ENCODE measurements at places on chromosomes 6 and 20.

DNA sequence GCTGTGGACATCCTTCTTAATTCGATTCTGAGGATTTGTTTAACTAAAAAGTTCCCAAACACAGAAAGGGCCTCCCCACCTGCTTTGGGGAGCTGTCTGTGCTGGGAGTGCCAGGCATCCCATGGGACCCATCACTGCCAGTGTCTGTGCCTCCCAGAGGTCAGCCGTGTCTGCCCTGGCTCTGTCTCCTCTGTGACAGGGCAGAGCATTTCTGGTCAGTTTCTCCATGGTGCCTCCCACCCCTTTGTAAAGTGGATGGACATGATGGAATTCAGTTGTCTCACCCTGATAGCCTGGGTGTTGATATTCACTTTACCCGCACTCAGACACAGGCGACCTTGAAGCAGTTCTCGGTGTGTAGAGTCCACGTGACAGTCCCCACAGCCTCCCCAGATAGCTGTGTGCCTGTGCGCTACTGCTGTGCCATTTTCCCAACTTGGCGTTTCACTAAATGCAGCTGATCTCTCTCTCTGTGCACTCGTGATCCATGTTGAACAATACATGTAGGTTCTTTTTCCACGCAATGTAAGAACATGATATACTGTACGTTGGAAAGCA, 70.5 kb downstream of the CDS2 start:
- DNase-seq = no peak

DNA sequence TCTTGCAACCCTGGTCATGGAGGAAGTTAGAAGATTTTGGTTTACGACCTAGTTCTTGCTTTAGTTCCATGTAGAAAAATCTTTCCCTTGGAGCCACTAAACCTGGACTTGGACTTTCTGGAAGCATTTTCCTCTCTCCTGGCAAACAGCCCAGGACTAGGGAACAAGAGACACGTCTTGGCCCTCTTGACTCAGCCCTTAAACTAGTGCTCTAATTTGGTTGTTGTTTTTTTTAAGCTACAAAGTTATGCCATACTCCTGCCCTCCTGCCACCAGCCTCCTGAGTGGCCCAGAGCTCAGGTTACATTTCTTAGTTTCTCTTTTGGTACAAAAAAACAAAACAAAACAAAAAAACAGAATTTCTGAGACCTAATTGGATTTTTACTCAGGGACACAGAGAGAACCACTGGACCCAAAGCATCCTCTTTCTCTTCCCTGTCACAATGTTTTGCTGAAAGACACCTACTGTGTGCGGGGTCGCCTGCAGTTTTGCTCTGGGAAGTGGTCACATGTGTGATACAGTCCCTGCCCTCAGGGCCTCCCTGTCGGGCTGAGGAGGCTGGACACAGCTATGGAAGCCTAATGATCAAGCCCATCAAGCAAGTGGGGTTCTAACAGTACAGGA, 32.3 kb upstream of the SCUBE3 start:
- no peak for DNase-seq

GRCh38 chr6:165657325-165657680, 5.7 kb downstream of the PDE10A start:
- DNase-seq = no peak

DNA sequence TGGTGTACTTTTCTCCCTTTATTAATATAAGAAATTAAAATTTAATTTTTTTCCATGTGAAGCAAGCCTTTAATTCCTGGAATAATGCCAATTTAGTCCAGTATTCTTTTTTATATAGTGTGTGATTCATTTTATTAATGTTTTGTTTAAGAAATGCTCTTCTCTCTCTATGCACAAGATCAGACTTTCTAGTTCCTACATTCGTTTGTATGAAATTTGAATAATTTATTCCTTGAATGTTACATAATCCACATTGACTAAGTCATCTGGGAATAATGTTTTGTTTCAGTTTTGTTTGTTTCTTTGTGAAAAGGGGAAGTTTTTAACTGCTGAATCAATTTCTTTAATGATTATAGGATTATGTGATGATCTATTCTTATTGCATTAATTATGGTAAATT, 181.4 kb upstream of the ID4 start:
- no peak for DNase-seq

- no peak for DNase-seq
Measured at GRCh38 chr20:64069614-64070243, 6.7 kb downstream of the TCEA2 start.

- no peak for DNase-seq
Measured at GRCh38 chr6:72424476-72424875, 197.4 kb upstream of the KCNQ5 start.

- DNase-seq = no peak
Measured at GRCh38 chr20:57831326-57831992, 121.6 kb upstream of the PMEPA1 start.

DNA sequence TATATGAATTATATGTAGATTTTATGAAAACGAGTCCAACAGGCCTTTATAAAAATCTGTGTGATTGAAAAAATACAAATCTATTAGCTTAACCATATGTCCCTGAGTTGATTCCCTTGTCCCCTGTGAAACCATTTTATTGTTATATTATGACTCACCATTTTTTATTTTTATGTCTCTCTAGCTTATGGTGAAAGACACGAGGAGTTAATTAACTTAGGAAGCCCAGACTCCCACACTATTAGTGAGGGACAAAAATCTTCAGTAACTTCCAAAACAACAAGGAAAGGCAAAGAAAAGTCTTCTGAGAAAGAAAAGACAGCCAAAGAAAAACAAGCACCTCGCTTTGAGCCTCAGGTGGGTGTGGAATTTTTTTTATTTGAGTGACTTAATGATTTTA, 183.1 kb downstream of the ADGB start:
- DNase-seq = no peak

DNA sequence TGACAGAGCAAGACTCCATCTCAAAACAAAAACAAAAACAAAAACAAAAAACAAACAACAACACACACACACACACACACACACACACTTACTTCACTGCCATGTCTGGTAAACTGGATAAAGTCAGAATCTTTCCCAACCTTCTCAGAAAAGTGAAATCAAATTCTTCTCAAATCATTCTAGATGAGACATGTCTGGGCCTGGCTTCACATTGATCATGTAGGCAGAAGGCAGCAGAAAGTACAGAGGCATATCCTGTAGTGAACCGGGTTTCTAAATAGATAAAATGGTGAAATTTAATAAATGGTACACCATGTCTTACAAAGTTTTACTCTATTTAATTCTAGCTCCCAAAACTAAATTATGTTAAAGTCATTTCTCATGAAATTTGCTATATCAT, 14.9 kb upstream of the MRS2 start:
- no peak for DNase-seq

- DNase-seq = no peak
Measured at GRCh38 chr6:170178561-170179477, 112.1 kb downstream of the DLL1 start.

DNA sequence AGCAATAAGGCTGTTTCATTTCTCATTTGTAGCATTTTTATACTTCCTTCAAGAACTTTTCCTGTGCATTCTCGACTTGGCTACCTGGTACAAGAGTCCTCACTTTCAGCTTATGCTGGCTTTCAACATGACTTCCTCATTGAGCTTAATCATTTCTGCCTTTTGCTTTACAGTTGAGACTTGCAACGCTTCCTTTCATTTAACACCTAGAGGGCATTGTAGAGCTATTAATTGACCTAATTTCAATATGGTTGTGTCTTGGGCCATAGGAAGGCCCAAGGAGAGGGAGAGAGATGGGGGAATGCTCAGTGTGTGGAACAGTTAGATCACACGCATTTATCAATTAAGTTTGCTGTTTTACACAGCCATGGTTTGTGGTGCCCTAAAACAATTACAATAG, 37.2 kb downstream of the SLC22A2 start:
- DNase-seq = no peak

GRCh38 chr6:146546443-146547043, 2.9 kb downstream of the RAB32 start:
- no peak for DNase-seq

DNA sequence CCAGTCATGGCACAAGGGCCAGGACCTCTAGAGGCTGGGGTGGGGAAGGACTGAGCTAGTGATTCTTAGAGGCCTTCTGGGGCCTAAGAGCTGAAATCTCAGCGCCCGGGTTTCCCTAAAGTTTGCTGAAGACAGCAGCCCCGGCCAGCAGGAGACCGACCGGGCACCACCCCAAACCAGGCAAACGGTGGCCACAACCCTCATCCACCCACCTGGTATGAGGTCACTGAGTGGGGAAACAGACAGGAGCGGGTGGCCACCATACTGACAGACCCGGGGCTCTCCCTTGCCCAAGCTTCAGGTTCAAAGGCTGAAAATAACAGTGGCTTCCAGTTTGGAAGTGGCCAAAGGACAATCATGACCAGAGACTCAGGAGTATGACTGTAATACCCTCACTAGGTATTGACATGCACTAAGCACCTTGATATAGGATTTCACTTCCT, 35.0 kb upstream of the ID1 start:
- DNase-seq = no peak

All from activated gamma-delta T cell (primary cell).